ENCODE measurements at places on chromosomes 3 and 15.

DNA sequence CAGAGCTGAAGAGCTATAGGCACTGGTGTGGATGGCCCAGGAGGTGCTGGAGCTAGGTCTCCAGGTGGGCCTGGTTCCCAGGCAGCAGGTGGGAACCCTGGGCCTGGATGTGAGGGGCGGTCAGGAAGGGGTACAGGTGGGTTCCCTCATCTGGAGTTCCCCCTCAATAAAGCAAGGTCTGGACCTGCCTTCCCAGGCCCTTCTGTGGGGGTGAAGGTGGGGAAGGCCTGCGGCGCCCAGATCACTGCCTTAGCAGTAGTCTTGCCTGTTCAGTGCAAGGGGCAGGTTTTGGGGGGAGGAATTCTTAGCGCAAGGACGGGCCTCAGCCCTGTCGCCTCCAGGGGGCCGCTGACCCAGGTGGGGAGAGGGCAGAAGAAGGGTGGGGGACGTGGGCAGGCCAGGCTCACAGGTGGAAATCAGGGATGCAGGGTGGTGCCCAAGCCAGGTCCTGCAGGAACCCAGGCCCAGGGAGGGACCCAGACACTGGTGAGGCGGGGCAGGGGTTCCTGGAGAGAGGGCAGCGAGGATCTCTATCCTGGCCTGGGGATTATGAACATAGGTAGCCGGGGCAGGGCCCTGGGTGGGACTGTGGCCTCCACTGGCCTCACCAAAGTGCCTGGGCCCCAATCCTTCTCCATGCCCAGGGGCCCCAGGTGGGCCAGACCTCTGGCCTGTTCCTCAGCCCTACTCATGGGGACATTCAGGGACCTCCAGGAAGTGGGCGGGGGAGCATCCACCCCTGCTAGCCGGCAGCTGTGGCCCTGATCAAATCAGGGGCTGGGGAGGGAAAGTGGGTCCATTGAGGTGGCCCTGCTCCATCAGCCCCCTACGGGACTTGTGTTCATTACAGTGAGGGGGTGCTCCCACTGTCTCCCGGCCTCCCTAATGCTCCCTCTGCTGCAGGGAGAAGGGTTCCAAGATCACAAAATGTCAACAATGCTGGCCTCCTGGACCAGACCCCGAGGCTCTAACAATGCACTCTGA lies 25.3 kb downstream of the HDAC11 start:
- DNase-seq: no peak

DNA sequence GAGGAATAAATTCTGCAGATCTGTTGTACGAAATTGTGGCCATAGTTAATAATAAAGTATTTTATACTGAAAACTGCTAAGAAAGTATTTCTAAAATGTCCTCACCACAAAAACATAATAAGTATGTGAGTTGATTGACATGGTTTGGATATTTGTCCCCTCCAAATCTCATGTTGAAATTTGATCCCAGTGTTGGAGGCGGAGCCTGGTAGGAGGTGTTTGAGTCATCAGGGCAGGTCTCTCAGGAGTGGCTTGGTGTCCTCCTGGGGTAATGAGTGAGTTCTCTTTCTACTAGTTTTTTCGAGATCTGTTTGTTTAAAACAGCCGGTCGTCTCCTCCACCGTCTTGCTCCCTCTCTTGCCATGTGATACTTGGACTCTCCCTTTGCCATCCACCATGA lies 424.1 kb upstream of the KCNMB2 start:
- no peak for DNase-seq

DNA sequence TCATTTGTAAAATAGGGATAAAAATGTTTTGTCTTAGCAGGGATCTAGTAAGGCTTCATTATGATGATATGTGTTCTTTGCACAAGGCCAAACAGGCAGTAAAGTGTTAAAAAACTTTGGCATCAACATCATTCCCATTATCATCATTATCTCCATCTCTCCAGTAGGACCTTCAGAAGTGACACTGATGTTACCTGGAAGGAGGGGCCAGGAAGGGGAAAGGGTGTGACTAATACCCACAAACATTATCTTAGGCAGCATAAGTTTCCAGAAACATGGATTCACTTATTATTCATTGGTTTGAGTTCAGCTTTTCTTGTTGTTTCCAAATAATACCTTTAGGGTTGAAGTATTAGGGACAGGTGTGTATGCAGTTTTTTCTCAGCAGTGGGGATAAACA lies 399.6 kb downstream of the PTPRG start:
- DNase-seq: no peak

- no peak for DNase-seq
Observed at GRCh38 chr3:123411340-123412040, 37.4 kb downstream of the ADCY5 start.

- DNase-seq: no peak
Observed at GRCh38 chr3:87161013-87161412, 66.1 kb upstream of the CHMP2B start.

DNA sequence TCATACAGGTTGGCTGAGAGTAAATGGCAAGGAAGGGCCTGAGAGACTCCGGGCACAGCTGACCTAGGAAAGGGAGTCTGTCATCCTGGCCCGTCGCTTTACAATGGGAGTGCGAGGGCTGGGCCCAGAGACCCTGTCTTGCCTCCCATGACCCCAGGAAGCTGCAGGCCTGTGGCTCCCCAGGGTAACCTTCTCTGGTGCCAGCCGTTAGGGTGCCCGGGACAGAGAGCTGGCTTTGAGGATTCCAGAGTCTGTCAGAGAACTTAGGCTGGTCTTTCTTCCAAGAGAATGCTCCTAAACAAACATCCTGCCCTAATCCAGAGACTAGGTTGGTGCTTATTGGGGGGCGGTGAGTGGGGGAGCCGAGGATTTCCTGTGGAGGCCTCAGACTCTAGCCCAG lies 18.5 kb downstream of the ZNF710 start:
- no peak for DNase-seq

DNA sequence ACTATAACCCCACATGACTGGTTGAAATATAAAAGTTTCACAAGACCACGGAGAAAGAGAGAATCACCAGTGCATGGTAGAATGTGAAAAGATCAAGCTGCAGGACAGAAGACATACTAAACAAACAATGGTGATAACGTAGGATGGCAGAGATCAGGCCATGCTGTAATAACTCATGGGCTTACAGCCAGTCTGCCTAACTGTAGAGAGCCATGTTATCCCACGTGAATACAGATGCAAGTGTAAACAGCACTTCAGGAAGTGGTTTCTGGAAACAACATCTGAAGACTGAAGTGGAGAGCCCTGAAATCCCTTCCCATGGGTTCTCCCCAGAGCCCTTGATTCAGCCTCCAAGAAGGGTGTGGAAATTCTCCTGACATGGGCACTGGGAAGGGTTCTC lies 103.2 kb upstream of the SLCO2A1 start:
- no peak for DNase-seq

- DNase-seq: no peak
Observed at GRCh38 chr3:57729334-57730045, 26.6 kb upstream of the SLMAP start.

- no peak for DNase-seq
Observed at GRCh38 chr15:88975891-88976290, 62.7 kb upstream of the MFGE8 start.

GRCh38 chr3:192880313-192880712 lies 37.3 kb downstream of the MB21D2 start:
- no peak for DNase-seq

DNA sequence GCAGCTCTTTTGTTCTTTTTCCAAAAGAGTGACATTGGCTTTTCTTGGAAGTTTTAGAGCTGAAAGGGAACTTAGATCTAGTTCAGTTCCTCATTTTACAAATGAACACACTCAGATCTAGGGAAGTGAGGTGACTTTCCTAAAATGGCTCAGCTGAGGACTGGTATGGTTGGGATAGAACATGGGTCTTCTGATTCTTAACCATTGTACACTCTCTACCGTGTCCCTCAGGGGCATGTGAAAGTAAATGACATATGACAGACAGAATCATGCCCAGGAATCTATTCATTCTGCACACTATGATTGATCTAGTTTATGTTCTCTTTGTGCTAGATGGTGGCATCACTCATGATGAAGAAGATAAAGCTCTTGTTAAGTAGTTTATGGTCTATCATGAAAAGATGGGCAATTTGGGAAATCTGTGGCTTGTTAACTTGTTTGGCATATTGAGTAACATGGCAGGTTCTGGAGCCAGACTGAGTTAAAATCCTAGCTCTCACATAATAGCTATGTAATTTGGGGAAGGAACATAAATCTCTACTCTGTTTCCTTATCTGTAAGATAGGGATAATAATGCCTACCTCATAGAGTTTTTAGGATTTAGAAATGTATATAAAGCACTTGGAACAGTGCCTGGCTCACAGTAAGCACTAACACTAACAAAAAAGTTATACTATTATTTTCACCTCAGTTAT lies 30.9 kb downstream of the UBE2E1 start:
- DNase-seq: no peak

GRCh38 chr3:138062626-138063025 lies 52.7 kb downstream of the CLDN18 start:
- no peak for DNase-seq

GRCh38 chr3:177361081-177361938 lies 164.0 kb upstream of the TBL1XR1 start:
- DNase-seq: no peak

- no peak for DNase-seq
Observed at GRCh38 chr3:159987291-159987711, 1.3 kb upstream of the IL12A start.

Measured in CD4-positive, alpha-beta memory T cell (primary cell).